Activated CD8-positive, alpha-beta memory T cell treated with anti-CD3 and anti-CD28 coated beads for 4 hours (primary cell): ENCODE measurements at places on chromosomes 1 and 21.

GRCh38 chr1:1783320-1783719 is 5.0 kb upstream of the NADK start:
- DNase-seq: no peak

- no peak for DNase-seq
Observed at GRCh38 chr1:66182551-66183178, 351.3 kb upstream of the SGIP1 start.

DNA sequence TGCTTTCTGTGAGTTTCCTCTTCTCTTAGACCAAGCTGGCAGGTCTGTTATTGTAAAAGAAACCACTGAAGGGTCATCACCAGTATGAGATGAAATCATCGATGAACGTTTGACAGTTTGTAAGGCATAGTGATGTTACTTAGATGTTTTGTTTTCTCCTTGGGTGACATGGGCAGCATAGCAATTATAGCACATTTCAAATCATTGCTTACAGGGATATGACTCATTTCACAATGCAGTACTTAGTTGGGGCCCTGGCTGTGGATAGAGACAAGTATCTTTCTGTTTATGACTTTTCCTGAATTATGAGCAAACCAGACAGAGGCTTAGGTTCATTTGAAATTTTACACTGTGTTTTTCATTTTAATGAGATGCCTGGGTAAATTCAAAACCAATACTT is 313.0 kb downstream of the RWDD3 start:
- no peak for DNase-seq

GRCh38 chr1:198903203-198903602 is 264.4 kb downstream of the PTPRC start:
- no peak for DNase-seq

- DNase-seq: no peak
Observed at GRCh38 chr1:220732137-220732536, 16.0 kb upstream of the MTARC2 start.

- peak; percentile 37 for DNase-seq
Observed at GRCh38 chr1:54800899-54801759, at the start of gene TTC22. Gene TTC22, minus strand, starts transcription at chr1:54801323. Its CDS starts 160 bp downstream, at chr1:54801163.
